ENCODE measurements at places on chromosomes 1 and 21.

GRCh38 chr1:20709868-20710267 lies 7.9 kb downstream of the KIF17 start:
- no peak for DNase-seq

- no peak for DNase-seq
Measured at GRCh38 chr1:216535059-216535458, 111.8 kb upstream of the USH2A start.

DNA sequence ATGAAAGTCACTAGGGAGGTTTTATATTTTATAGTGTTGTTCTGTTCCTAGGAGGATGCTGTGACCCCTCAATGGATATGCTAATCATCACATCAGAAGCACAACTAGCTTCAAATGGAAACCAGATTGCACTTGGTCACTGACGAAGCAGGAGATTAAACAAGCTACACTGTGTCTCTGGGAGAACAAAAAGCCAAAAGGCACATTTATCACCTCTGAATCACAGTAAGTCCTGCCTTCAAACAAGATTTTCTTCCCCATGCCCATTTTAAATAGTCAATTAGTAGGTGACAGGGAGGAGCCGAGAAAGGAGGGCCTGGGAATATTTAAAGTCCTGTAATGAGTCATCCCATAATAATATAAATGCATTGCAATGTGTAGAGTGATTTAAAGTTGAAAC lies 38.1 kb downstream of the RGS2 start:
- no peak for DNase-seq

DNA sequence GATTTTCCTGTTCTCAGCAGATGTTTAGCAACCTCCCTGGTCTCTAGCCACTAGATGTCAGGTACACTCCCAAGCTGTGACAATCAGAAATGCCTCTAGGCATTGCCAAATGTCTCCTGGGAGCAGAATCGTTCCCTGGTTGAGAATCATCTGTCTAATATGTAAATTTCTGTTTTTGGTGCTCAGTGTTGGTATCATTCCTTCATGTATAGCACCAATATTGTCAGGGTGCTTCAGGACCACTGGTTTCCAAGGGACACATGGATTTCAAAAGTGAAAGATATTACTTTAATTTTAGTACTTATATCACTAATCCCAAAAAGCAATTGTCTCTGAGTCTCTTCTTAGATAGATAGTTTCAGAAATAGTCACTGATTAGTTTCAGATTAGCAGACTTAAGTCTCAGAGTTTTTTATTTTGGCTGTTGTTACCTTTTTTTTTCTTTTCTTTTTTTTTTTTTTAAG lies 160.1 kb downstream of the PTPRC start:
- DNase-seq = no peak

GRCh38 chr1:186575348-186575747 lies 104.9 kb downstream of the PTGS2 start:
- no peak for DNase-seq

GRCh38 chr1:28456078-28456477 lies 49.8 kb upstream of the RCC1 start:
- peak; percentile 13 for DNase-seq

DNA sequence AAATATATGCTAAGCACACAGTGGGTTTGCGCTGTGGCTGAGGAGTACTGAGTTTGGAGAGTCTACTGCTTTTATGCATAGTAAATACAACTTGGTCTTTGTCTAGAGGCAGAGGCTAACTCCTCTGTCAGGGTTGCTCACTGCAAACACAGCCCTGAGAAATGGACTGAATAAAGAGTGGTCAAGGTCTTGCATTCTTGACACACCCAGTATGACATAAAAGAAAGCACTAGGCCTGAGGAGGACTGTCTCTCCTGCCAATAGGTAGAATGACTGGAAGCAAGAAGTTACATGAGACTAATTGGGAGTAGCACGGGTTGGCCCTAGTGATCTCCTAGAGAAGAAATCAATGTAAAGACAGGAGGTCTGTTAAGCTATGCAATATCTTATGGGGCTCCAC lies 367.2 kb upstream of the B3GALT2 start:
- no peak for DNase-seq

- DNase-seq = peak; percentile 85
Measured at GRCh38 chr1:154878371-154879037, 8.4 kb upstream of the KCNN3 start.

DNA sequence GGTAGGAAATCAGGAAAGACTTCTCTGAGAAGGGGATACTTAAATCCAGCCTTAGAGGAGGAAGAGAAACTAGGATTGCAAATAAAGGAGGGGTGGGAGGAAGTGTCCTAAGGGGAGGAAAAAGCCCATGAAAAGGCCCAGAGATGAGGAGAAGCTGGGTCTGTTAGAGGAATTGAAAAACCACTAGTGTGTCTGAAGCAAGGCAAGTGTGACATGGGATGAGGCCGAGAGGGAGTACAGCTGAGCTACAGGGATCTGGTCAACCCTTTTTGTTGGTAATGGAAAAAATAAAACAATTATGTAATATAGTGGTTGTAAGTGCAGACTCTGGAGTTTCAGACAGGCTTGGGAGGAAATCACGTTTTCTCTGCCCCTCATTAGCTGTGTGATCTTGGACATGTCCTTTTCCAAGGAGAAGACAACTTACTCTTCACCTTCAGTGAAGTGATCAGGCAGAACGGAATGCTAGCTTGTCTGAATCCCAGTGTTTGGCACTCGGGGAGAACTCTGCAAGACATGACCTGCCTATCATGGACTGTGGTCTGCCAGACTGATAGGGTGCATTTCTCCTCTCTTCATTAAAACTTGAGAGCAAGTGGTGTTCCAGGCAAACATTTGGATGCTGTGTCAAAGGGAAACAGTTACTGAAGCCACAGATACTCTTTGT lies 7.4 kb upstream of the S100A10 start:
- DNase-seq = peak; percentile 57

DNA sequence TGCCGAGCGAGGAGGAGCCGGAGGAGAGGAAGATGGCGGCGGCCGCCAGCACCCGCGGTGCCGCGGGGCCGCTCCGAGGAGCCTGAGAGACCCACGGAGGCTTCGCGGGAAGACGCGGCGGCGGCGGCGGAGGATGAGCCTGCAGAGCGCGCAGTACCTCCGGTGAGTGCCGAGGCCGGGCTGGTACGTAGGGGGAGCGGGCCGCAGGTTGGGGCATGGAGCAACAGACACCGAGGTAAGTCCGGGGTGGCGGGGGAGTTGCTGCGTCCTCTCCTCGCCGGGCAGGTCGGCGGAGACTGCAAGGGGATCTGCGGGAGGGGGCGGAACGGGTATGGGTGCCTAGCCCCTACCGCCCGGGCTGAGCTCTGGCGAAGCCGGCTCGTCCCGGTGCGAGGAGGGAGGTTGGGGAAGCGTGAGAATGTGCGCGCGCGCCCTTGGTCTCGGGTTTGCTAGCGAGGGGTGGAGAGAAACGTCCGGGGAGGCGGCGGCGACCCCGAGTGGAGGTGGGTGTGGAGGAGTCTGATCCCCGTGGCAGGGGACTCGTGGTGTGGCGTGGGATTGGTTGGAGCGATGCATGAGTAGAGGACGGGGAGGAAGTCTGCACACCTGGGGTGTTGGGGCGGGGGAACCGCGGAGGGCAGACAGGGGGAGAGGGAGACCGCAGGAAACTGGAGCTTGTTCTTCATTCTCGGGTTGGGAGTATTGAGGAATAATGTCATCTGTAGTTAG lies at the start of gene SMG7:
SMG7 (plus strand) TSS at position 12 of the 729 bp plus-strand sequence; CDS start at position 134, 122 bp downstream.
- peak; percentile 77 for DNase-seq

DNA sequence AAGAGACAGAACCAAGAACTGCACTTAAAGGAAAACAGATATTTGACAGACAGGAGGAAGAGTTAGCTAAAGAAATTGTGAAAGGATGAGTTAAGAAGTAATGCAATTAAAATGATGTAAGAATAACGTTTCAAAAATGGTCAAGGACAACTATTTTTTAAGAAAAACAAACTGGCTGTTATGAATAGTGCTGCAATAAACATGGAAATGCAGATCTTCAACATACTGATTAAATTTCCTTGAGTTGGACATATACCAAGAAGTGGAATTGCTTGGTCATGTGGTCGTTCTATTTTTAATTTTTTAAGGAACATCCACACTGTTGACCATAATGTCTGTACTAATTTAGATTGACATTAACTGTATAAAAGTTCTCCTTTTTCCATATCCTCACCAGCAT lies 23.1 kb upstream of the PHTF1 start:
- DNase-seq = peak; percentile 33

DNA sequence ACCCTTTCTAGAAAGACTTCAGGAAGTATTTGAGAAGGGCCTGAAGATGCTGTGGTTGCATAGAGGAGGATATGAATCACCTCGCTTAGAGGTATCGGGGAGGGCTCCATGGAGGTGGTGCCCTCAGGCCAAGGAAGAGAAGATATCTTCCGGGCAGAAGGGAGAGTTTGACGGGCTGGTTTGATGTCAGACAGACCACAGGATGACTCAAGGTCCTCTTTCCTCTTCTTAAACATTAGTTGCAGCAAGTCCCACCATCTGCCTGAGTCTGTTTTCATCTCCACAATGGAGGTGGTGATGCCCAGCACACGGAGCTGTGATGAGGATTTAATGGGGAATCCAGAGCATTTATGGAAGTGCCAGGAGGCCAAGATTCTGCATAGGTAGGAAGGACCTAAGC lies 25.1 kb upstream of the RUNX3 start:
- DNase-seq = peak; percentile 19

GRCh38 chr1:207745285-207745684 lies 6.6 kb upstream of the CD46 start:
- no peak for DNase-seq

DNA sequence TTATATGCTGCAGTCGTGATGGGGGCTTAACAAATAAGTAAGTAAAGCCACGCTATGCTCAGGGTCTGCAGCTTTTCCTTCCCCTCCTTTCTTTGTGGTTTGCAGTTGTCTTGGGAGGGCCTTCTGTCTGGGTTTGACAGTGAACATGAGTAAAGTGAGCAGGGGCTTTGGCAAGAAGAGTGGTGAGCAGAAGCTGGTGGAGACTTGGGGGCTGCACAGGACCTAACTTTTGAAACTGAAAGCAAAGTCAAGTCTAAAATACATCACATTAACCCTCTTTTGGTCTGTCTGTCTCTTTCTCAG lies 368.6 kb upstream of the VAMP3 start:
- DNase-seq = no peak

- DNase-seq = no peak
Measured at GRCh38 chr1:19433719-19433998, 51.7 kb downstream of the CAPZB start.

GRCh38 chr1:207056673-207057072 lies 3.6 kb downstream of the PFKFB2 start:
- no peak for DNase-seq

DNA sequence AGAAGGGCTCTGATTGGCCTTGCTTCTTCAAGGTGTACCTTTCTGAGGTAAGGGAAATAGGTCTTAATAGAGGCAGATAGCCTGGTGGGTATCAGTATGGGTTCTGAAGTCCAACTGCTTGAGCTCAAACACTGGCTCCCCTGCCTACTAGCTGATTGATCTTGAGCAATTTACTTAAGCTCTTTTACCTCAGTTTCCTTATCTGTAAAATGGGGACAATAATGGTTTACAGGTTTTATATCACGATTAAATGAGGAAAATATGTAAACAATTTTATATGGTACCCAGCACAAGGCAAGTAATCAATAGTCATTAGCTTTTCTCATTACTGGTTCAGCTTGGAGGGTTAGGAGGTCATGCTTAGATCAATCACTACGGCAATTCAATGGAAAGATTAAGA lies 75.8 kb upstream of the VTCN1 start:
- DNase-seq = no peak
